CD4-positive, alpha-beta T cell treated with Interleukin-15 for 1 hour (primary cell): ENCODE measurements at places on chromosomes 2 and 18.

GRCh38 chr2:83850071-83850725, 608.9 kb downstream of the SUCLG1 start:
- DNase-seq: no peak

DNA sequence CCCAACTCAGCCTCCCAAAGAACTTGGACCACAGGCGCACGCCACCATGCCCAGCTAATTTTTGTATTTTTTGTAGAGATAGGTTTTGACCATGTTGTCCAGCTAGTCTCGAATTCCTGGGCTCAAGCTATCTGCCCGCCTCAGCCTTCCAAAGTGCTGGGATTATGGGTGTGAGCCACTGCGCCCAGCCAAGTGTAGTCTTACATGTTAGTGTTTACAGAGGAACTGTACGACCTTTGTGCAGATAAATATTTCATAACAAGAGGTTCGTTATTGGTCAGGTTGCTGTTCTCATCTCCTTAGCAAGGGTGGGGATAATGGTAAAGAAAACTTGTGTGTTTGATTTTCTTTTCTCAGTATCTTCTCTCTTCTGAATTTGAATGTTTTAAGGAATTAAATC, 46.5 kb downstream of the RALBP1 start:
- no peak for DNase-seq

DNA sequence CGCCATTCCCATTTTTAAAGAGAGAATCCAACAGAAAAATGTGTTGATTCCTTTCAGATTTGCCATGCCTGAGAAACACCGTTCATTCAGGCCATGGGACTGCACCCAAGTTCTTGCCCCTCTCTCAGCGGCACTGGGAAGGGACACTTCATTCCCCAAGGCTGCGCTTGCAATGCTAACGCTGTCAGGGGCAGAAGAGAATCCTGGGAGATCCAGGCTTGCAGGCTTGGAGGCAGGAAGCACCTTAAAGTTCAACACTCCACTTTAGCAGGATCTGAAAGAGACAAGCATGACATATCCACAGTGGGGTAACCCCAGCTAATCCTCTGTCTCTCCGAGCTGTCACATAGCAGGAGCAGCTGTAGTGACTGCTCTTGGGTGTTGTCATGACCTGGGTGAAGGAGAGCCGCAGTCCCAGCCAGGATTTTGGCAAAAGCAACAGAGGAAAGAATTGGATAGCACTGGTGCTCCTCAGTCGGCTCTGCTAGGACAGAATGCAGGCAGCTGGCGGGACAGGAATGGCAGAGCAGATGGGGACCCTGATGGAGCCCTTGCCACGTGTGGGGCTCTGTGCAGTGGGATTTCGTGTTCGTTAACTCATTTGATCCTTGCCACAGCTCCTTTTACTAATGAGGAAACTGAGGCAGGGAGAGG, 22.0 kb upstream of the ODC1 start:
- DNase-seq: no peak

DNA sequence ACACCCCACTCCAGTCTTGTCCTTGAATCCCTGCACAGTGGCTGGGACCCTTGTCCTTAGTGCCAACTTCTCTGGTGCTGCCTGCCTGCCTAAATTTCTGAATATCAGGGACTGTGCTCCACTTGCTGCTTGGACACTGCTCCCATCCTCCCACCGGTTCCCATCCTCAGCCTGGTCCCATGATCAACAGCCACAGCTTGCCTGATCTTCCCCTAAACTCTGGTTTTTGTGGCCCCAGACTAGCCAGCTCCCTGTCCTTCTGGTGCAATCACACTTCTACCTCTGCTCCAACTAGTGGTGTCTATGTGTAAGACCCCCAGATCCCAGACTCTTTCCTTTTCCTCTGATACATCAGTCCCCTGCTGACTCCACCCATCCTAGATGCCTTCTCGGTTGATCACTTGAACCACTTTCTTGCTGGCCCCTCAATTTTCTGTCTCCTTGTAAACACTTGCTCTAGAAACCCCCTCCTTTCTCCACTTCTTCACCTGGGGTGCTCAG, 37.2 kb upstream of the POLE4 start:
- no peak for DNase-seq

GRCh38 chr2:74854401-74854800, 20.5 kb downstream of the HK2 start:
- no peak for DNase-seq

DNA sequence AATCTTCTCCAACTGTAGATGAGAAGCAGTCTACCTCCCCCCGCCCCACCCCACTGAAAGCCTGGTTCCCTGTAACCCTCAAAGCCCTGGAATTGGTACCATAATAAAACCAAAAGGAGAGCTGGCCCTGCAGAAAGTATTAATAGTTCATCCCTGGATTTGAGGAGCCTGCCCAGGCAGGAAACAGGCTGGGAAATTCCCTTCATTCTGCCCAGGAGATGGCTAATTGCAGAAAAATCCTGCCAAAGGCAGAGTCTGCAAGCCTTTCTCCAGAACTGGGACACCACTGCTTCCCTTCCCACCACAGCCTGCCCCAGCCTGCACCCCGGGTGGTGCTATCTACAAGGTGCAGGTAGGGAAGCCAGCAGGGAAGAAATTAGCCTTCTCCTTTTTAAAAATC, 16.3 kb downstream of the GKN2 start:
- no peak for DNase-seq

- DNase-seq: no peak
These were observed 119.0 kb upstream of the CYRIA start for GRCh38 chr2:16784652-16785051.

DNA sequence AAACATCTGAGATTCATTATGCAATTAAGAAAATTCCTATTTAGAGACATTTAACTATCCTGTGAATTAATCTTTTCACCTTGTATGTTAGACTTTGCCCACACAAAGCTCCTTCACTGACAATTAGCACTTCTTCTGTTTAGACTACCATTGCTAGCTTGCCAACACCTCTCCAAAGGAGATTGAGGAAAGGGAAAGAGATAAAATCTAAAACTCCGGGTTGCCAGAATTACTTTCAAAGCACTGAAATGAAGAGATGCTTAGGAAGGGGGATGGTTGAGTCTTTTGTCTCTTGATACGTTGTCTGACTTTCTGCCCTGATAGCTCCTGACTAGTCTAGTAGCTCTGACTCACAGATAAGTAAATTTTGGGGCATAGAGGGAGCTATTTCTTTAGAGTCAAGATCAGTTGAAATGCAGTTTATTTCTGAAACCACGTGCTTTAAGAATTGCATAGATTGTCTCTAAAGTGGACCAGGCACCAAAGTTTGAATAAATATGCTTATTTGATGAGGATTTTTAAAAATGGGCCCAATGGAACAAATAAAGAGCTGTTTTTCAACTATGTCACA, 74.1 kb upstream of the DSEL start:
- no peak for DNase-seq

DNA sequence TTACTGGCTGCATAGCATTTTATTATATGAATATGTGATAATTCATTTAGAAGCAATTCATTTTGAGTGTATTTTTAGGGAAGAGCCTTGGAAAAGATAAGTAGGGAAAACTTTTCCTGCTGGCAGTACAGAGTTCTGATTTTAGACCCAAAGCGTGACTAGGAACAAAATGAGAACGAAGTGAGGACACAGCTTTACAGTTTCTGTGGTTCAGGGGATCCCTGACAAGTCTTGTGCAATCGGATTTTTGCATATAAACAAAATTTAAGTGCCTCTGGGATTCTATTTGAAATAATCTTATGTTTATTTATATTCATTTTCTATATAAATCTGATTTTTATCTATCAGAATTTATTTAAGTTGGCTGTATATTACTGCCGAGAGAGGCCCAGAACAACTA, 389.1 kb downstream of the LRRTM1 start:
- no peak for DNase-seq

- no peak for DNase-seq
These were observed 58.9 kb downstream of the ANKMY1 start for GRCh38 chr2:240498958-240499260.

DNA sequence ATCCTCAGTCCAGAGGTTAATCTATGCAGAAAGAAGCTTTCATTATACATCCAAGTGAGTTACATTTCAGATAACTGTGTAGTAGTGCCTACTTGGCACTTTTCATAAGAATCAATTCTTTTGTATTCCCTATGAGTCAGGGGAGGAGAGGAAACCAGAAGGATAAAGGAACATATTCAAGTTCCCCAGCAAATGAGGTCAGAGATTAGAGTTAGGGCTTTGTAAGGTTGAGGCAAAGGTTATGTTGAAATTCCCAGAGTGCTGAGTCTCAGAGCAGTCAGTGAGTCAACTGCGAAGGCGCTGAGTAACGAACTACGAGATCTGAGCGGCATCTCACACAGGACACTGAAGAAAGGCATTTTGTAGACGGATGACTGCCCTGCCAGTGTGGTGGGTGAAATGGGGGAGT, 25.1 kb upstream of the ME2 start:
- peak; percentile 47 for DNase-seq

GRCh38 chr2:152971685-152972084, 253.3 kb downstream of the ARL6IP6 start:
- DNase-seq: no peak

DNA sequence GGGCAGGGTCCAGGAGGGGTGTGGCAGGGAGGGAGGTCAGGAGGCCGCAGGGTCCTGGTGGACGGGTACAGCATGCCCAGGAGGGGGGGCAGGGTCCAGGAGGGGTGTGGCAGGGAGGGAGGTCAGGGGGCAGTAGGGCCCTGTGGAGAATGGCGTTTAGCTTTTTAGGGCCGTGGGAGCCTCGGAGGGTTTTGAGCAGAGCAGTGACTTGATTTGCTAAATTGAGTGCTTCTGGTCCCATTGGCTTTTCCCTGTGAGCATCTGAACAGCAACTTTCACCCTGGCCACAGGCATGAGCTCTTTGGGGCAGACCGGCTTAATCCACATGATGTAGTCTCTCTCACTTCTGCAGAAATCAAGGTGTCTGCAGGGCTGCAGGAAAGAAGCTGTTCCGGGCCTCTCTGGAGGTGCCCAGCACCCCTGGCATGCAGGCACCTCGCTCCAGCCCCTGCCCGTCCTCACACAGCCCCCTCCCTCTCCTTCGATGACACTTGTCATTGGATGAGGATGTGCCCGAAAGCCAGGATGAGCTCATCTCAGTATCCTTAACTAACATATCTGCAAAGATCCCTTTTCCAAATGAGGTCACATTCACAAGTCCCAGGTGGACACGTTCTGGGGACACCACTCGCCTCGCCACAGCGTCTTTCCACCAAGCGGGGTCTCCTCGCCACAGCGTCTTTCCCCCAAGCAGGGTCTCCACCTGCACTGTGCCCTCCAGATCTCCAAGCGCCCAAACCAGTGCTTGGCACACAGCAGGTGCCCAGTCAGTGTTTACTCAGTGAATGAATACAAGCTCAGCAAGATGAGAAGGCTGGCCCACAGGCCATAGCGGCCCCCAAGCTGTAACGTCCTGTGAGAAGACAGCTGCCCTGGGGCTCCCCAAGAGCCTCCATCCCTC, 94.0 kb downstream of the NDUFA10 start:
- no peak for DNase-seq

- no peak for DNase-seq
These were observed 128.0 kb upstream of the CDH19 start for GRCh38 chr18:66731890-66732289.

DNA sequence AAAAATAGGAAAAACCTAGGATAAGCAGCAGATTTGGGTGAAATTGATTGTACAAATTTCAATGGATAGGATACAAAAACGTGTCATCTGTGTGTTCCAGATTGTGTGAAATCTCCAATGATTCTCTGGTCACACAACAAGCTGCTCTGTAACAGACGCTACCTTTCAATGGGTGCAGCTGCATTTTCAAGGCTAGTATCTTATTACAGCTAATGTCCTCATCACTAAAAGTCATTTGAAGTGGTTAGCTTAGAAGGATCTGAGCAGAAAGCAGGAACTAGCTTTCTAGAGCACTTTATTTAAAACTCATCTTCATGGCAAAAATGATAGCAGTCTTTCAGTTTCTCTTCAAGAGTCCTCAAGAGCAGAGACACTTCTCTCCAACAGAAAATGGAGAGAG, 364.6 kb downstream of the LRP1B start:
- DNase-seq: no peak

DNA sequence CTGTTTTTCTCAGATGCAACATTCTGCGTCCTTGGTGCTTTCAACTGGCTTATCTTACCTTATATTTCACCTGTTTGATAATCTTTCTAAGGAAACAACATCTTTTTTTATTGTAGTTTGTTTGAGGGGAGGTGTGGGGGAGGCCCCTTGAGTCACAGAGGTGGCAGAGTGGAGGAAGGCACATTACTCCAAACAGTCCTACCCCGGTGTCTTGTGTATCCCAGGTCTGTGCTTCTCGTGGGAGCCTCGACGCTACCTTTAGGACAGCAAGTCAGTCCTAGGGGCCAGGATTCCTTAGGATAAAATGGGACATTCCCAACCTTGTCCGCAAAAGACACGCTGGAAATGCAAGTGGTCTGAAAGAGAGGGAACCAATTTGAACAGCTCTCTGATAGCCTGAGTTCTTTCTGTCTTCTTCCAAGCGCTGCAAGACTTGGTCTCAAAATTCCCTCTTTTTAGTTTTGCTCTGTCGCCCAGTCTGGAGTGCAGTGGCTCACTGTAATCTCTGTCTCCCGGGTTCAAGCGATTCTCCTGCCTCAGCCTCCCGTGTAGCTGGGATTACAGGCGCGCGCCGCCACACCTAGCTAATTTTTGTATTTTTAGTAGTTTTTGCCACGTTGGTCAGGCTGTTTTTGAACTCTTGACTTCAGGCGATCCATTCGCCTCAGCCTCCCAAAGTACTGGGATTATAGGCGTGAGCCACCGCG, 4.0 kb downstream of the GATA6 start:
- no peak for DNase-seq

GRCh38 chr2:121263996-121264715, 20.8 kb downstream of the TFCP2L1 start:
- no peak for DNase-seq

DNA sequence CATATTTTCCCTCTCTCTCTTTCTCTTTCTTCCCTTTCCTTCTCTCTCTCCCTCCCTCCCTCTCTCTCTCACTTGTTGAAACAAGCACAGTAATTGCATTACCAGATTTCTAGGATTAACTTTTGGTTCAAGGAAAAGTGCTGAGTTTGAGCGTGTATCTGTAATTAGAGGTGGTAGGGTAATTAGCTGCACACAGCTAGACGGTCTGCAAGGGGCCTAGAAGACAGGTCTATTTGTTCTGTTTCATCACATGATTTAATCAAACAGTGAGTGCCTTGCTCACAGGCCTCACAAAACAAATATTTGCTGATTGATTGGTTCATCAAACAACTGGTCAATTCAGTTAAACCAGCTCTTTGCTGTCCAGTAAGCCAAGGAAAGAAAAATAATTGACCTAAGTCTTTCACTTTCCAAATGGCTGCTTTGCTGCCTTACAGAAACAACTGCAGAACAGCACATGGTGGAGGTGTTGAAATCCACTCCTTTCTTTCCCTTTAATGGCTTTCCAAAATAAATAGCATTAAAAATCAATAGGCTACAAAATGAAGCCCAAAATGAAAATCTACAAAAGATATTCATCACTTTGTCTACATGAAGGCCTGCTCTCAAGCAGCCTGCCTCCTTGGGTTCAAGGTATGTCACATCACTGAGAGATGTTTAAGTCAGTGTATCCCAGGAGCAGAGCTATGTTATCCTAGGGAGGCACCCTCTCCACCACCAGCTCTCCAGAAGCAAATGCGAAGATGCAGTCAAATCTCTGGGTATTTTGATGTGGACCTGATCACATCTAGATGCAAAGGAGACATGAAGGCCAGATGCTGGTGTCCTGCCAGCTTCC, 264.4 kb upstream of the SIX2 start:
- DNase-seq: no peak
